ENCODE measurements at places on chromosomes 5 and 9.

DNA sequence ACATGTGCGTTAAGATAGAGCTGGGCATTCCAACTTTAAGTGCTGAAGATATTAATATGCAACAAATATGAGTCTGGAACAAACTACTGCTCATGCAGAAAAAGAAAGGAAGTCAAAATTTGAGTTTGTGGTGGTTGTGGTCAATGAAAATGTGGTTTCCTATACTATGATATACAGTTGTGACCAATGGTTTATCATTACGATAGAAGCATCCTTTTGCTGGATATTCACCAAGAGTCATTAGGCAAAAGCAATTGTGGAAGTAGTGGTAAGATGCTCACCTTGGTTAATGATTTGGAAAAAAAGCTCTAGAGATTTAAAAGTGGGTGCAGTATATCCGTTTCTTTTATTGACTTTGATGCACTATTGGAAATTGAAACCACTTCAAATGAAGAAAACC, 1007.0 kb downstream of the NR2F1-AS1 start:
- no peak for DNase-seq

- no peak for DNase-seq
These were observed 581.7 kb upstream of the RIOK2 start for GRCh38 chr5:97764700-97765099.

GRCh38 chr5:37724395-37725125, 115.3 kb downstream of the GDNF start:
- DNase-seq: no peak

GRCh38 chr9:116859763-116860162, 172.7 kb downstream of the TRIM32 start:
- DNase-seq: no peak

DNA sequence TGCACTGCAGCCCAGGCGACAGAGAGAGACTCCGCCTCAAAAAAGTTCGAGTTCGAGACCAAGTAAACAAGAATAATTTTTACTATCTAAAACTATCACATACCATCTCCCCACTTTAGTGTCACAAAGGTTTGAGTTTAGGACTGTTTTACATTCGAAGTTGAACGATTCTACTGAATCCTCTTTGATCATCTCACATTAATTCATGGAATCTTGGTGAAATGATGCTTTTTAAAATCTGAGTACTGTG, 715 bp upstream of the RPS6 start:
- DNase-seq: no peak

GRCh38 chr9:87850391-87850790, 32.3 kb upstream of the SPATA31E1 start:
- no peak for DNase-seq

- no peak for DNase-seq
These were observed 140.3 kb upstream of the RASA1 start for GRCh38 chr5:87127426-87127825.

GRCh38 chr9:93585695-93586094, 9.3 kb downstream of the PHF2 start:
- no peak for DNase-seq

GRCh38 chr5:15020736-15021135, 149.2 kb upstream of the ANKH start:
- no peak for DNase-seq

GRCh38 chr9:69549310-69550202, 122.6 kb downstream of the APBA1 start:
- no peak for DNase-seq

DNA sequence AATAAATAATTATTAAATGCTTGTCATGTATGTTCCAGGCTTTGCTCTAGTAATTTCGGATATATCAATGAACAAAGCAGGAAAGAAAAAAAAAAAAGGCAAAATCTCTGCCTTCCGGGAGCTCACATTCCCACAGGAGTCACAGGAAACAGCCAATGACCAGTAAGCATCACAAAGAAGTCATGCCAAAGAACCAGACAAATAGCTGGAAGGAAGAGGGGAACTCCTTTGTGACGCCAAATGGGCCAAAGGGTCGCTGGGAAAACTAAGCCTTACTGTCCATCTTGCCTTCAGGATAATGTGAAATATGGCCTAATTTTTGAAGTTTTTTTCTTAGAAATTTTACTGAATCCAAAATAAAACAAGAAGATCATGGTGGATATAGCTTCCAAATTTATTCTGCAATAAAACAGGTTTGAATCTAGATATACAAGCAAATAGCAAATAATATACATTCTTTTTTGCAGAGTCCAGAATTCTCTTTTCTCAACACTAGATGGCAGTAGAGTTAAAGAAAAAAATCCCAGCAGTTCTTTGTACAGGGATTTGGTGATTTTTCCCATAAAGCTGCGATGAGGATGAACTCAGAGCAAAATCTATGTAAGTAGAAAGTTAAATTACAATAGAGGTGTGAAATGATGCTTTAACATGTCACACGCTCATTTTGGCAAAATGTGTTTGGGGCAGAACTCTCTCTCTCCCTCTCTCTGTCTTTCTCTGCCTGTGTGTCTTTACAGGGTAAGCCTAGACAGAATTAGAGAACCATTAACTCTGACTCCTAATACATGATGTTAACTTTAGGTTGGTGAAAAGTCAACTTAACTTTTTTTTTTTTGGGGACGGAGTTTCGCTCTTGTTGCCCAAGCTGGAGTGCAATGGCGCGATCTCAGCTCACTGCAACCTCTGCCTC, 60.0 kb upstream of the TUT7 start:
- DNase-seq: no peak

DNA sequence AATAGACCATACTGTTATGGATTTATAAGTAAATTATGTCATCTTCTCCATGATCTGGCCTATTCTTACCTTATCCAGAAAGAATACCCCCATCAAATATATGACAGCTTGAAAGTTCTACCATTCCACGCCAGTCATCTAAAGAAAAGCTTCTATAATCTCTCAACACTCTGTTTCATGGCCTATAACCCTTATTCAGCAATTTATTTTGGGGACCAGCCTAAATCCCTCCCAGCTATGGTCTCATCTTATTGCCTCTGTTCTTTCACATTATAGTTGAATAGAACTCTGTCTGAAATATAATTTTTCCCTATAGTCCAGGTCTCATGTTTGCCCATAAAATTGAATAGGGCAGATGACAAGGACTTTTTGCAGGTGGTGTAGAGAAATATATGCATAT, 2387.6 kb upstream of the WWC1 start:
- DNase-seq: no peak

- no peak for DNase-seq
These were observed 25.9 kb upstream of the AP3B1 start for GRCh38 chr5:78320401-78320800.

DNA sequence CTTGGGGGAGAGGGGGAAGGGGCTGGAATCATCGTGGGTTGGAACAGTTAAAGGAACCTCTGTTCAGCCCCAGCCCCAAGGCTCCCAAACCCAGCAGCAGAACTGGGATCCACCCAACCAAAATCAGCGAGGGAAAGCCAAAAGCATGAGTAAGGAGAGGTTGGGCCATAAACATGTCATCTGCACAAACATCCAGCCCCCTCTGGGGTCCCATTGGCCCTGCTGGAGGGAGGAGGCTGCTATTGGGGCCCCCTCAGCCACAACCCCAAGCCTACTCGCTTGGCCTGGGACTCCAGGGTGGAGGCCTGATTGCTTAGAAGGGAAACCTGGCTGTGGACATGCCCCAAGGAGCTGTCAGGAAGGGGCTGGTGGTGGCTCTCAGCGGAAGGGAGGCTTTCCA, 154.9 kb downstream of the FGF18 start:
- DNase-seq: no peak

GRCh38 chr9:137738703-137739102, 119.9 kb downstream of the EHMT1 start:
- no peak for DNase-seq

DNA sequence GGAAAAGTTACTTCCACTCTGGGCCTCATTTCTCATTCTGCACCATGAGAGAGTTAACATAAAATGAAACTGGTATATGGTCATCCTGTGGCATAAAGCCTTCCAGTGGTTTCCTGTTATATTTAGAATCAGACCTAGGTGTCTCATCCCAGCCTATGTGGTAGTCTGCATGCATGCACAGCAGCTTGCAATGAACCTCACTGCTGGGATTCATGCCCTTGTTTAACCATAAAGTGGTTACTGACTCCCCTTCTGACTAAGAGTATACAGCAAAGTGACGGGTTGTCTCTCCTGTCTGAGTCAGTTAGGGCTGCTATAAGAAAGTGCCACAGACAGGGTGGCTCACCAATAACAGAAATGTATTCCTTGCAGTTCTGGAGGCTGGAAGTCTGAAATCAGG, 14.7 kb upstream of the TDRD7 start:
- DNase-seq: no peak

DNA sequence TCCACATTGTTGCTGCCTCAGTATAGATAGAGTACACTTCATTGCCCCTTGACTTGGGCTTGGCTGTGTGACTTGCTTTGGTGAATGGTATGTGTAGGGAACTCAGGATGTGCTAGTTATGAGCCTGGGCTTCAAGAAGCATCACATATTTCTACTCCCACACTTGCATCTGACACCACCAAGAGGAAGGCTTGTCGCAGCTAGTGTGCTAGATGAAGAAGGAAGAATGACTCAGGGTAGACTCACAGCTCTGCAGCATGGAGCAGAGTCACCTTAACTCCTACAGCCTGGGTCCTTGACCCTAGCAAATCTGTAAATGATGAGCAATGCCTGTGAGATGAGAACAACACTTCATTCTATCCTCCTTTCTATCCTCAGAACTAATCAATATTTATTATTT, 261.8 kb downstream of the ASTN2 start:
- DNase-seq: no peak

DNA sequence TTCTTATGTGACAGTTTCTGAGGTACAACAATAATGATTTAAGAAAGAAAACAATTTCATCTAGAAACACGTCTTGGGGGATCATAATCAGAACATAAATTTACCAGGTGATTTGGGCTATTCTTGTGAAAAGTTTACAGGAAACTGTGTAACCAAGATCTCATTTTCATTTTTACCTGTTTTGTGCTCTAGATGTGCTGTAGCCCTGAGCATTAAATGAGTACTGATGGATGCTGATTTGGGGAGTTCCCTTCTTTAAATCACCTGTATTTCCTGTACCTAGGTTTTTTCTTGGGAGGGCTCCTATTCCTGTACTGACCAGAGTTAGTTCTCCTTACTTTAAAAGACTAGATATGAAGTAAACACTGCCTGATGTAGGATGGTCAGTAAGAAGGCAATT, 12.7 kb downstream of the MATR3 start:
- no peak for DNase-seq

GRCh38 chr5:6405591-6405990, 27.2 kb upstream of the MED10 start:
- no peak for DNase-seq

GRCh38 chr5:124287813-124288212, 458.6 kb downstream of the ZNF608 start:
- no peak for DNase-seq

DNA sequence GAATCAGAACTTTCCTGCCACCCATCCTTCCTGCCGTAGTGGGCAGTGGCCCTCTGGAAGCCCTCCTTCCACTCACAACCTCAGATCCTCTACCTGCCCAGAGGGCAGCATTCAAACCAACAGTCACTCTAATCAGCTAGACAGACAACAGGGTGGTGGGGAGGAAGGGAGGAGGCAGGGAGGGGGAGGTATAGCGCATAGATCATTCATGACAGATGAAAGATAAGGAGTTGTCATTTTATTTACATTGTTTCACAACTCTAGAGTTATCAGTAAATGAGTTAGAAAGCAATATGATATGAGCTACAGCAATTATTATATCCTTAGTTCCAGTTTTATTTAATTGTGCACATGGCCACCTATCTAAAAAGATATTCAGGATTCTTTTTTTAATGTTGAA, 852 bp downstream of the IL9 start:
- no peak for DNase-seq

DNA sequence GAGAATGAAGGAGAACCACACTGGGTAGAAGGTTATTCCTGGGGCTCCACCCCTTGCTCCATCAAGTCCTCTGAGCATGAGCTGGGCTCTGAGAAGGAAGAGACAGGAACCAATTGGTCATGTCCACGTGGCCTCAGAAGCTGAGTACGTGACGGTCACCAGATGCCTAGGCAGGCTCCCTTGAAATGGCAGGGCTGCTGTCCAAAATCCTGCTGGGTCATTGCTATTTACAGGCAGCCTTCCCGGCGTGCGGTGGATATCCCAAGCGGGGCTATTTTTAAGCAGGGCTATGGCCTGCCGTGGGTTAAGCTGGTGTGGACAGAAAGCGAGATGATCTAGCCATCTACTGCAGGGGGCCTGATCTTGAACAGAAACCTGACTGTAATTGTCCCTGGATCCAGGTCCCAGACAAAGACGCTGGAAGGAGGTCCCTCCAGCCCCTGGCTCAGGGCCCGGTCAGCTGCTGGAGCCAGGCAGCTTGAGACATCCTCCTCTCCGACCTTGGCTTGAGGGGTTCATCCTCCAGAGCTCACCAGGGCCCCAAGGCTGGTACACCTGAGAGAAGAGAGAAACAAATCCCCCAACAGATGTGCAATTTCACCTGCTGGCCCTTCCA, 550 bp upstream of the CKMT2 start:
- DNase-seq: no peak

- DNase-seq: no peak
These were observed 236.5 kb upstream of the TRIM32 start for GRCh38 chr9:116450378-116451139.

DNA sequence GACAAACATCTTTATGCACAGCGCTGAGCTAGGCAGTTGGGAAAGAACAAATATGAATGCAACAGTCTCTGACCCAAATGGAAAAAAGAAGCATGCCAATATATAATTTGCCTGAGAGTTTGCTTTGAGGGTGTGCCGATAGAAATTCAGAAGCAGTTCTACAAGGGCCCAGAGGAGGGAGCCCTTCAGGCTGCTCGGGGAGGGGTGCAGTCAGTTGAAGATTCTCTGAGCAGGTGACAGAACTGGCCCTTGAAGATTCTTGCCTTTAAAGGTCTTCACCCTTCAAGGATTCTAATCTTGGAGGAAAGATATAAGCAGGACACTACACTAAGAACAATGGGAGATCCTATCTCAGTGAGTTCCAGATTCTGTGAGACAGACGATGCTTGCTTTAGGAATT, 3.7 kb upstream of the PAPPA start:
- no peak for DNase-seq

DNA sequence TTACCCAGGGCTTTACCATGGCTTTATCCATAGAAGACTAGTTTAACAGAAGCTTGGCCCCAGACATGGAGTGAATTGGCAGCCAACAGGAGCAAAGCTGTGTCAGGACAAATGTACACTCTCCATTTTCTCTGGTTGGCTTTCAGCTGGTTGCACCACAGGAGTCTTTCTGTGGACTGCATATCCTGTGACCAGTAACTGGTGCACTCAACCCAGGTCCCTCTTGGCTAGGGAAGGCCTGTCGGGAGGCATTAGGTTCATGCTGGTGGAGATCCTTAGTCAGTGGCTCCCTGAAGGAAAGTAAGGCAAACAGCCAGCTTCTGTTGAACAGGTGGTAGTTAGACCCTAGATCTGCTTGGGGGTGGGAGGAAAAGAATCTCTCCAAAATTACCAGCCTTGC, 146.9 kb upstream of the TLX3 start:
- no peak for DNase-seq

DNA sequence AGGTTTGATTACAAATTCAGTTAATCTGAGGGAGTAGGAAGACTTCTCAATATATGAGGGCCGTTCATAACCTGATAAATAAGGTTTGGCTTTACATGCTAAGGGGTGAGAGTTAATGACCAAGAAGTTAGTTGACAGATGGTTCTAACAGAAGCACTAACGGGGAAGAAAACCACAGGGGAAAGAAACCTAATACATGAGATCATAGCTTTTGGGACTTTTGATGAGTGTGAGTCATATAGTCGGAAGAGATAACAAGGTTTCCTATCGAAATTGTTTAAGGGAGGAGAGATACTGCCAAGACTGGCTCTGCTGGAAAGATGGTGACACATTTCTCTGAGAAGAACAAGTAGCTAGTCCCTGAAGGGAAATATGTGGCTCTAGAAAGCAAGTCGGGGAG, 140.1 kb downstream of the COX7C start:
- DNase-seq: no peak

All from activated CD4-positive, CD25-positive, alpha-beta regulatory T cell treated with anti-CD3 and anti-CD28 coated beads, Interleukin-2, amount 50 U/mL, for 16 hours (primary cell).